ENCODE measurements at places on chromosomes 2 and 18.

- no peak for DNase-seq
Observed at GRCh38 chr2:96240341-96241038, 25.3 kb downstream of the TMEM127 start.

DNA sequence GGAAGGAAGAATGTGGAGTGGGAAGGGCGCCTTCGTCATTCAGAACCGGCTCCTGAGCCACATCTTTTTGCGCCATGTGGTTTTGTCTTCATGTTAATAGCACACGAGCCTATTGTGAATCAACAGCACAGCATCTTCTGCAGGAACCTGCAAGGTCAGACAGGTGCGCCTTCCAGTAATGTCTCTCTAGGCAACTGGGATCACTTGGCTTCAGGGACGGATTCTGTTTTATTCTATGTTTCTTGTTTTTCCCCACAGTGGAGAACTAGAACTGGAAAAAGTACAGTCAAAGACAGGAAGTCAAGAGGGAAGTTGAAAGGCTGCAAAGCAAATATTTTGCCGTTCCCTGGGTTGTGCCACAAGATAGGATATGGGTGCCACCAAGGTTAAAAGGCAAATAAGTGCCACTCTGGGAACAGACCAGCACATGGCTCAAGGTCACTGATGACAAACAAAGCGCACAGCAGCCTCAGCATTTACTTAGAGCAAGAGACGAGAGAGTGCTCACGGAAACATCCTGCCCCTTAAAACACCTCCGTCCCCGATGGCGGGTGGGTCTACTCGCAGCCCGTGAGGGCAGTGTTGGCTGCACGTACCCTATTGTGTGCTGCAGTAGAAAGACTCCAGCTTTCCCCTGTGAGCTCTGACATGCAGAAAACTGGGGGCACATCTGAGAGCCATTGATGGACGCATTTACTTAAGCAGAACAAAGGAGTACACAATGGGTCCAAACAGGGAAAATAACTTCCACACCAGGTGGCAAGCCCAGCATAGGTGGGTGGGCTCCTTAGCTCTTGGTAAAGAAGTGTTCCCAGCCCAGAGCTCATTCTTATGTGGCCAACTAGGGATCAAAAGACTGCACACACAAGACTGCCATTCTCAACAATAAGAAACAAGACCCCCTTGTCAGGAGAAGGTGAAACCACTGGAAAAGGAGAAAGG lies 107.2 kb upstream of the PARD3B start:
- no peak for DNase-seq

- no peak for DNase-seq
Observed at GRCh38 chr18:10245846-10246175, 208.6 kb upstream of the APCDD1 start.

GRCh38 chr2:20916604-20917286 lies 93.8 kb upstream of the LDAH start:
- no peak for DNase-seq

GRCh38 chr2:106294182-106294581 lies 100.1 kb upstream of the UXS1 start:
- DNase-seq = no peak

- DNase-seq = no peak
Observed at GRCh38 chr2:239425631-239426030, 24.8 kb upstream of the HDAC4 start.

GRCh38 chr2:37599688-37600525 lies 71.5 kb downstream of the CDC42EP3 start:
- DNase-seq = peak; percentile 78

- DNase-seq = no peak
Observed at GRCh38 chr2:139622691-139623090, 842.5 kb upstream of the NXPH2 start.

DNA sequence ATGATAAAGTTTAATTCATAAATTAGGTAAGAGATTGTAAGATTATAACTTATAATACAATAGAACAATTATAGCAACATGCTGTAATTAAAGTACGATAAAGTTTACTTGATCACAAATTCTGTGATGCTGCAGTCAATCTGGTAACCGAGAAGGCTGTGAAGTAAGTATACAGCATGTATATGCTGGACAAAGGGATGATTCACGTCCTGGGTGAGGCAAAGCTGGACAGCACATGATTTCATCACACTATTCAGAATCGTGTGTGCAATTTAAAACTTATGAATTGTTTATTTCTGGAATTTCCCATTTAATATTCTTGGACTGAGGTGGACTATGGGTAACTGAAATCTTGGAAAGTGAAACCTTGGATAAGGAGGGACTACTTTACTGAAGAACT lies 522.2 kb upstream of the CNTNAP5 start:
- no peak for DNase-seq

GRCh38 chr2:60213865-60214625 lies 339.4 kb downstream of the BCL11A start:
- DNase-seq = no peak

DNA sequence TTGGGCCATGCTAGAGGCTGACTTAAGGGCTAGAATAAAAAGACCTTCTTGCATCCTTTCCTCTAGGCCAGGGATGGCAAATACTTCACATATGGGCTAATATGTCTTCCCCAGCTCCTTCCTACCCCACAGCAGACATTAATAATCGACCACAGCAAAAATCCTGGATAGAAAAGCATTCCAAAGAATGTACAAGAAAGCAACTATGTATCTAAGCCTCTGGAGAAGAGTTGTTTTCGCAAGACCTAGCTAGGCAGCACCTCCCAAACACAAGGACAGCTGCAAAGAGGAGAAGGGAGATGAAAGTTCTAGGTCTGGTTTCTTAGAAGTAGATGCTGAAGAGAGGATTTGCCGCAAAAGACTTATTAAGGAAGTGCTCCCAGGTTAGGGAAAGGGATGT lies 372.6 kb downstream of the SLC4A3 start:
- no peak for DNase-seq

DNA sequence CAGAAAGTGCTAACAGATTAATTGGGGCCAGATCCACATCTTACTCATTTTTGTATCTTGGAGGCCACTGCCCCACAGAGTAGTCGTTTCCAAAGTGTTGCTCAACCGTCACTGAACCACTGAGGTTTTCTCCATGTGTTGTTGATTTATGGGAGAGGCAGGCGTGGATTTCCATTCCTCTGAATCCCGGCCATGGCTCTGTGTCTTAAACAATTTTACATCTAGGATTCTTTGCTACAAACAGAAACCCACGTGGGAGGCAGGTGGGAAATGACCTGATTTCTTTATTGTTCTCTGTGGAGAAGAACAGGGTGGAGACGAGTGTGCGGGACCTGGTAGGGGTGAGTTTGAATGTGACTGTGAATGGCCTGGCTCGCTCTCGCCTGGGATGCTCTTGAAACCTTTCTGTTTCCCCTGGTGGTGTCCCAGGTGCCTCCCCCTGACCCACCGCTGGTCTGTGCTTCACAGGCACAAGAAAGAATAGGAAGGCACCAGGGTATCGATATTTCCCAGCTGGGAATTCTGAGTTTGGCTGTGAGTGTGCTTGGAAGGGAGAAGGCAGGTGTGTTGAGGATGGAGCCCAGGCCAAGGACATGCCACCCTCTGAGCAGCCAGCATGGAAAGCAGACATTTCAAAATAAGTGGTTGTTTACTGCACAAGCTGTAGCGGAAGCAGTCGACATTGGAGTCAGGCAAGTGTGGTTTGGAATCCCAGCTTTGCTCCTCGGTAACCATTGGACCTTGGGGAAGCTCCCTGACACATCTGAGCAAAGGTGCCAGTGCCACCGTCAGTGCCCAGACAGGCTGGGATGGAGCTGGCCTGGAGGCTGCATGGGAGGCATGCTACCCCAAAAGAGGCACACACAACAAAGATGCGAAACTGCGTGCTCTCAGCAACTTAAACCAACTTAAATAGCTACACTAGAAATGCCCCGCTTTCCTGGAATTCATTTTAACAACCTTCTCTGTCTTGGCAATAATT lies 50.0 kb downstream of the LPIN1 start:
- no peak for DNase-seq

GRCh38 chr2:172173174-172173706 lies 70.5 kb upstream of the DLX2 start:
- DNase-seq = no peak

- no peak for DNase-seq
Observed at GRCh38 chr2:173248381-173248780, 106.3 kb upstream of the CDCA7 start.

DNA sequence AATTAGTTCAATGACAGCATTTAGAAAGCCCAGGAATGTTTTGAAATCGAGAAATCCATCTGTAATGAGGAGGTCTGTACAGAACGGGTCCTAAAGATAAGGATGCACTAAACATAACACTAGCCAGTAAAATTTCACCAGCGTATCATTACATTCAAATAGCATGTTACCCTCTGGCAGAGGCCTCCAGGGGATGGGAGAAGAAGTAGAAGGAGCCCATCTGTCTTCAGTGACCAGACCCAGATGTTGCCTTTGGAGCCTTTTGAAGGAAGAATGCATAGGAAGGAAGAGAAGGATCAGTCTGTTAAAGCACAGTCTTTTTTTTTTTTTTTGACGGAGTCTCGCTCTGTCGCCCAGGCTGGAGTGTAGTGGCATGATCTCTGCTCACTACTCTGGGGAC lies 86.1 kb upstream of the BCL2L11 start:
- no peak for DNase-seq

DNA sequence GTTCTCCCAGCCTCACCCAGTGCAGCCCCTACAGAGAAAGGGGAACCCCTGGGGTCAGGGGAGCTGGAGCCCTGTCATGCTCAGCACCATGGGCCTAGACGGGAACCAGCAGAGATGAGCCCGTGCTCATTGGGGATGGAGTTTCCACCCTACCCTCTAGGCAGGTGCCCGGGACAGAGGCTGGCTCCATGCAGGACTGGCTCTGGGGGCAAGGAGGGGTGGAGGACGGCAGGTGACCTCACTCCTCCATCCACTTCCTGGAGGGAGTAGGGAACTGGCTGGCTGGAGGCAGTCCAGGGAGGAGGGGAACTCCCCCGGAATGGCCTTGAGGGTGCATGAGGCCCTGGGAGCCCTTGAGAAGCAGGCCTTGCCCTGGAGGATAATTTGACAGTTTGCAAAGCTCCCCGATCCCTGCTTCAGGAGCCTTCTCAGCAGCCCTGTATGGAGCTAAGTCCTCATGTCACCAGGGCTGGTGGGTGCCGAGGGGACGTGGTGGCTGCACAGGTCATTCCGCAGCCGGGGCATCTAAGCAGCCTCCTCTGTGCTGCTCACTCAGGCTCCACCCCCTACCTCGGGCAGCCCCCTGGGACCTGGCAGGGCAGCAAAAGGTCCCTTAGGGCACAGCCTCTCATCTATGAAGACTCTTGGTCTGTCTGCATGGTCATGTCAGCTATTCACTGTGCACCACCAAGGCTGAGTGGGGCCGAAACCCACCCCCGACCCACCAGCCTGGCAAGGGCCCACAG lies 2.1 kb downstream of the NEURL3 start:
- no peak for DNase-seq

- no peak for DNase-seq
Observed at GRCh38 chr2:232539298-232540231, at the start of gene CHRNG. CHRNG (plus strand) TSS chr2:232539692; CDS start chr2:232539748, 56 bp downstream.

GRCh38 chr2:23069156-23069555 lies 315.8 kb upstream of the KLHL29 start:
- no peak for DNase-seq

DNA sequence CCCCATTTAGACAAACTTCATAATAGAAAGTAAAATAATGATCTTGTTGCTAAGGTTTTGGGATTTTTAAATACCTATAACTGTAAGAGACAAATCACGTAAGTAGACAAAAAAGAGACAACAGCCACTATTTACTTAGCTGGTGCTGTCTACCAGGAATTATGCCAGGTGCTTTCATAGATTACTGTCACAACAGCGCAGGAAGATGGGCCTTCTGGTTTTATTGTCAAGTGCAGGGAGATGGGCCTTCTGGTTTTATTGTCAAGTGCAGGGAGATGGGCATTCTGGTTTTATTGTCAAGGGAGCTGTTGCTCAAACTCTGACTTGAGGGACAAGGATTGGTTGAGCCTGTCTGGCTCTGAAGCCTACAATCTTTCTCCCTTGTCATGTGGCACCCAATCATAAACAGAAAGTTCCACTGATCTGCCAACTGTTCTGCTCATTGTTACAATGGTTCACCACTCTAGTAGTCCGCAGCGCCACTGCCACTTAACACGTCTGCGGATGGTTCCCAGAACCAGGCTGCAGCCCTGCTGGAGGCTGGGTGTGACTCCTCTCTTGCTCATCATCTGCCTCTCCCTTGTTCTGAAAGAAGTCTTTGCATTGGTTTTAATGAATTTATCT lies 95.0 kb downstream of the RNF144A start:
- no peak for DNase-seq

DNA sequence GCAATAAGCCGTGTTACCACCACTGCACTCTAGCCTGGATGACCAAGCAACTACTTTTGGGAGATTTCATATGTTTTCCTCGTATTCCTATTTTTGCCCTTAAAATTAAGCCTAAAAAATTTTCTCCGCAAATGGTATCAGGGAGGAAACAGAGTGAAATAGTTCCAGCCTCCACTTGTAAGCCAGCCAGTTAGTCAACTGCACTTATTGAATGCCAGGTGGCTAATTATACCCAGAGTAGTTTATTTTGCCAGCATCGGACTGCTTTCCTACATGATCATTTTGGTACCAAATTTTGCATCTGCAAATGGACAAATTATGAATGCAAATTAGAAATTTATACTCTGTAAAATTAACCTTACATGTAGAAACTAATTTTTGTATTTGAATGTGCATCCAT lies 90.2 kb upstream of the ARHGAP28 start:
- no peak for DNase-seq

- DNase-seq = no peak
Observed at GRCh38 chr2:241375300-241375699, 19.2 kb downstream of the FARP2 start.

DNA sequence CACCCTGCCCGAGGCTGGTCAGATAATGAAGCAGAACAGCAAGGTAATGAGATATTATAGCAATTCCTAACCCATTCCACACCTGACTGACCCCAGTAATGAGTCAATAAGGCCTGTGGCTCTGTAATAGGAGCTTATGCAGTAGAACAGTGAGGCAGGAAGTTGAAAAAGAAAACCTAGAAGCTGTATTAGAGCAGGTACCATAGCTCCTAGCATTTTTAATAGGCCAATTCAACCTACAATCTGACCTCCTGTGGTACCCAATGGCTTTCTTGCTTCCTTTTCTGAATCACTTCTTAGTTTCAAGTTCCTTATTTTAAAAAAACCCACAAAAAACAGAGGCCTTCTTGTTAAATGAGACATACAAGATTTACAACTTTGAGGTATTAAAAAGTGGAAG lies 43.6 kb upstream of the MAP2 start:
- DNase-seq = no peak

DNA sequence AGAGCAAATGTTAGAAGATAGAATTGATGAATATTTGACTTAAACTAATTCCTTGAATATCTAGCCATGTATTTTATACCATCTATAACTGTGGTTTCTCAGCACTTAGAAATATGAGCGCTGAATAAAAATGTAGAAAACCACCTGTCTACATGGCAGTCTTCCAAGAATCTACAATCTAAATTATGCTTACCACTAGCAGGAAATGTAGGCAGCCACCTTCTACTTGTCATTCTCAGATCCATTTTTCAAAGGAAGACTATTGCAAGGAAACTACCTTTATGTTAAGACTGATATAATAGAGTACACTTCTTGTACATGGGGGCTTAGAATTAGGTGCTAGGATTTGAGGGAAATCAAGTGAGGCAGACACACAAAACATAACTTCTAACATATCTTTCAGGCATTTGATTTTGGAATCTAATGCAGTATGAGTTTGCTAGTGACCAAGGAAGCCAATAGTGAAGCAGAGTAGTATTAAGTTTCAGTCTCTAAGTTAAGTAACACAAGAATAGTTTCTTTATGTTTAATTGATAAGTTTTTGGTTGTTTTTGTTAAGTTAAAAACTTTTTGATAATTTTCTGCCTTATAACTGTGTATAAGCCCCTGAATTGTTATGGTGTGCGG lies 175.9 kb upstream of the ITGA4 start:
- peak; percentile 44 for DNase-seq

GRCh38 chr2:46847185-46847710 lies 68.4 kb downstream of the MCFD2 start:
- DNase-seq = no peak

Measured in CD4-positive, CD25-positive, alpha-beta regulatory T cell (primary cell).